Activated CD4-positive, alpha-beta T cell treated with anti-CD3 and anti-CD28 coated beads for 1 hour (primary cell): ENCODE measurements at places on chromosomes 1 and 21.

GRCh38 chr1:197683895-197684553, 91.3 kb downstream of the DENND1B start:
- DNase-seq: no peak

DNA sequence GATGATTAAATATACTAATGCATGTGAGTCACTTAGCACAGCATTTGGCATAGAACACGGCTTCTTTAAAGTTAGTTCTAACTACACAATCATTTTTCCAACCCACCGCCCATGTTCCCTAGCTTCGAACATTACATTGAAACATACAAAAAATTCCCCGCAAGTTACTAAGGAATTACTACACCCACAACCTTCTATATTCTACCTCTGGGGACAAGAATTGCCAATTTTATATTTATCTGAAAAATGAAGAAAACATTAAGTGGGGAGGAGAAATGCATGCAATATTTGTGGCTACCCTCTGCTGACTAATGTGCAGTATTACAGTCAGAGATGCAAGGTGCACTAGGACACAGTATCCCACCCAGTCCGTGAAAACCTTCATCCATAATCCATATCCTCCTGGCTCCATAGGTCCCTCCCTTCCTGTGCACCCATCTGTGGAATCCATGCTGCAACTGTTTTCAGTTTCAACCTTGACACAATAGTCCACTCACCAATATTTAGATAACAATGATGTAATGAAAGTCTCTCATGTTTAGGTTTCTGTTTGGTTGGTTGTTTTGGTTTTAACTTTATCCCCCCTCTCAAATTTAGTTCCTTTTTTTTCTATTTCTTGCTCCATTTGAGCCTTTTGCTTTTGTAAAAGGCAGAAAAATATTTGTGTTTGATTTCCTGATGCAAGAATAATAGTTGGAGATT, 31.6 kb downstream of the RGS5 start:
- DNase-seq: no peak

DNA sequence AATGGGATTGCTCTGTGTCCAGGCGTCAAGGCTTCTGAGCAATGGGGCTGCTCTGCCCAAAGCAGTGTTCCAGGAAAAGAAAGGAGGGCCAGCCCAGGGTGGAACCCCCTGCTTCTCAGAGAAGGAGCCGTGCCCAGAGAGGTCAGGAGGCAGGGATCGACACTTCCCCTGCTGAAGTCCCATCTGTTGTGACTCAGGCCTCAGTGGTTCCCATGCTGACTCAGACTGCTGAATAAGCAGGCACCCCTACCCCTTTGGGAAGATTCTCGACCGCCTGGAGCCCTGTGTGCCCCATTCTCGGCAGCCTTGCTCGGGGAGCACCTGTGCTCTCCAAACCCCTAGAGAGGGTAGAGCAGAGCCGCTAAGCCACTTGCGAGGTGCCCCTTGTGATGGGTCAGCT, 23.9 kb downstream of the PKP1 start:
- DNase-seq: no peak

- no peak for DNase-seq
These were observed 101.7 kb upstream of the HAO2 start for GRCh38 chr1:119266858-119267257.

DNA sequence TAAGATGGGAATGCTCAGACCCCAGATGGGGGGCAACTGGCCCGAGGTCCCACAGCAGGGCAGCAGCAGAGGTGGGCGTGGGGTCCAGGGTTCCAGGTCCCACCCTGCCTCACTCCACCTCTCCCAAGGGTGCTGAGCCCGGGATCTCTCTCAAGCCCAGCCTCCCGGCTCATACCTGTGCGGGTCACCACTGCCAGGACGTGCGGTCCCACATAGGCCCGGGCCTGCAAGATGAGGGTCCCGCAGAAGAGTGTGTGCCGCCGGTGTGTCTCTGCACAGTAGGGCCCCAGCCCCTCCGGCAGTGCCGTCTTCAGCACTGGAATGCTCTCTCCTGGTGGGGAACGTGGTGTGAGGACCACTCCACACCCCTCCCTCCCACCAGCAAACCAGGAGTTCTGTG, 14.9 kb downstream of the ATP13A2 start:
- DNase-seq: no peak

- no peak for DNase-seq
These were observed 2.0 kb downstream of the SERINC2 start for GRCh38 chr1:31414980-31415370.

- no peak for DNase-seq
These were observed 68.6 kb upstream of the SPATA6 start for GRCh38 chr1:48540587-48540986.

DNA sequence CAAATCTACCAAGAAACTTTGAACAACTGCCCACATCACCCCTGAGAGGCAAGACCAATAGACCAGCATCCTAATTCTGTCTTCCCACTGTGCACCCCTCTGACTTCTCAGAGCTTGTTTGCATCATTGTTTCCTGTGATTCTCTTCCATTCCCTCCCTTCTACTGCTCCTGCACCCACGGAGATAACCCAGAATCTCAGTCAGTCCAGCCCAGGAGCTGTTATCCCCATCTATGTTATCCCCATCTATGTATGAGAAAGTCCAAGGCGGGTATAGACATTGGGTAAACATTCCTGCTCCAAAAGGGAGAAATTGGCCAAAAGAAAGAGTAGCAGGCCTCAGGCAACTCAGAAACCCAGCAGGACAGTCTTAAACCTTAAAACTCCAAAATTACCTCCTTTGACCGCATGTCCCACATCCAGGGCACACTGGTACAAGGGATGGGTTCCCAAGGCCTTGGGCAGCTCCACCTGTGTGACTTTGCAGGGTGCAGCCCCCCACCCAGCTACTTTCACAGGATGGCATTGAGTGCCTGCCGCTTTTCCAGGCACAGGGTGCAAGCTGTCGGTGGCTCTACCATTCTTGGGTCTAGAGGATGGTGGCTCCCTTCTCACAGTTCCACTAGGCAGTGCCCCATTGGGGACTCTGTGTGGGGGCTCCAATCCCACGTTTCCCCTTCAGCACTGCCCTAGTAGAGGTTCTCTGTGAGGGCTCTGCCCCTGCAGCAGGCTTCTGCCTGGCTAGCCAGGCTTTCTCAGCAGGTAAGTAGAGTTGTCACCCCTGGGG, 414.8 kb downstream of the NPHP4 start:
- no peak for DNase-seq

DNA sequence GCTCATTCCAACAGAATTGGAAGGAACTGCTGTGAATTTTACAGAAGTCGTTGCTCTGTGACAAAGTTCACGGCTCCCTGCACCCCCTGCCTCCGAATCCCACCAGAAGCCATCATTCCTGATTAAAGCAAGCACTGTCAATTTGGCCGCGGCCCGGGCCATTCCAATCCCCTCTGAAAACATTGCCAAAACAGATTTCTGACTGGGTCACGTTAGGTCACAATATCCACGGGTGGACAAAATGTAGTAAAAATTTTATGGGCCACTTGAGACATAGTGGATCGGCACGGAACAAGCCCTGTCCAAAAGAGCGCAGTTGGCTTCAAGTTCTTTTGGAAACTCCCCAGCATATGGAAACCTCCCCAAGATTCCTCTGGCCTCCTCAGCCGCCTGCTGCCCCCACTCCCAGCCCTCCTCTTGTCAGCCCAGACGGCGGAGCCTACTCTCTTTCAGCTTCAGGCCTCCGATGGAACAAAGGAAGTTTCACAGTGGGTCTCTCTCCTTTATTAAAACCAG, 67.2 kb upstream of the IFNAR2 start:
- DNase-seq: no peak

DNA sequence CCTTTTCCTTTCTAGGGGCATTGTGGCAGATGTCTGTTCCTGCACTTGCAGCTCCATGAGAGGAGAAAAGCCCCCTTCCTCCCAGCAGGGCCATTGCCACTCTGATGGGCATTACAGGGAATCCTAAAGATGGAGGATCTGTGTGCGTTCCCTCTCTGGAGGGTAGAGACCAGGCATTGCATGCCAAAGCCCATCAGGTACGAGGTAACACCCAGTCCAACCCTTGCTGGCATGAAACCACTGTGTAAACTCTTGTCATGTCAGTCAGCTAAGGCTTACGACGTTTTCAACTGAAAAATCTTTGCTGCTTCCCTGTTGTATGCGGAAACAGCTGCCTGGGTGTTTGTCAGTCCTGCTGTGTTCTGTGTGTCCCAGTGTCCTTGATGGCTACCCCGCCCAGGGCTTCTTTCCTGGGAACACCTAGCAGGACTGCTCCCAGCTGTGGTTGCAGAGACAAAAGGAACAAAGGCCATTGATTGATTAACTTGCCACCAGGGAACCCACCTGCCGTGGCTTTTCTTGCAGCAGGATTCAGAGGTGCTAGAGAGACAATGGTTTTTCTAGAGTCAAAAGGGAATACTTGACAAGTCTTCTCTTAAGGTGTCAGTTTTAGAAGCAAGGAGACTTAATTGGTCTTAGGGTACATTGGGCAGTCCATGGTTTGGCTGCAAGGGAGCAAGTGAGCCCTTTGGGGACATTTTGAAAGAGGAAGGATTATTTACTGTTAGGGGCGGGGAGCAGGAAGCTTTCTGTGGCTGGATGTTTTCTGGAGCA, 24.6 kb downstream of the B3GALT5 start:
- no peak for DNase-seq

DNA sequence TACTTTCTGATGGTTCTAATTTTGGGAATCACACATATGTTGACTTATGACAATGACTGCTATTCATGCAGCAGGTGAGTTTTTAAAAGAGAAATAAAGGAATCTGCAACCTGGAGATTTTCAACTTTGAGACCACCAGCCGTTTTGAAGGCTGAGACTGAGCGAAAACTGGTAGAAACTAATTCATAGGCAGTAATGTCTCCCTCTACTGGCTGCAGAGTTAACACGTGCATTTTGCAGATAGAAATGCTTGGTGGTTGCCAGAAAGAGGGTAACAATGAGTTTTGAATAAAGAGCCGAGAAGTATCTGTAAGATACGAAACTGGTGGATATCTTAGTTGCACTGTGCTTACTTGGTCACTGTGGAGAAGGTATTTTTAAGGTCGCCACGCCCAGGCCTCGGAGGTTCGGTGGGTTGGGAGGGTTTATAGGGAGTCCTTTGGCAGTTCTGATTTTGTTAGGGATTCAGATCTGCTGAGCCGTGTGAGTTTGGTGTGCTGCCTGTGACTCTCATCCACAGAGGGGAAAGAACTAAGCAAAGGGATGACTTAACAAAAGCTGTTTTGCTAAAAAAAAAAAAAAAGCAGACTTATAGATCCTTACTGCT, 83.0 kb downstream of the RYR2 start:
- DNase-seq: no peak

DNA sequence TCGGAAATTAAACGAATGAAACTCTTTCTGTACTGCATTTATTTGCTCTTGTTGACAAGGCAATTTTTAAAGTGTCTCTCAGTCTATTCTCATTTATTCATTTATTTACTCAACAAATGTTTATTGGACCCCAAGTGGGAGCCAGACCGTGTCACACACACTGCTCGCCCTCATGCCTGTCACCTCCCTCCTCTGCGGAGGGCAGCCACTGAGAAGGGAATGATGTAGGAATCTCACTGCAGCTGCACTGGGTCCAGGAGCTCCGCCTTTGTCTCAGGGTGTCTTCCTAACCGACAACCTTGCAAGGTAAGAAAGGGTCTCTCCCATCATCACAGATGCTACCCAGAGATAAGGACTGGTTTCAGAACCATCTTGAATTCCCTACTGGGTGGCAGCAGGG, 14.1 kb upstream of the KLHDC7A start:
- no peak for DNase-seq

DNA sequence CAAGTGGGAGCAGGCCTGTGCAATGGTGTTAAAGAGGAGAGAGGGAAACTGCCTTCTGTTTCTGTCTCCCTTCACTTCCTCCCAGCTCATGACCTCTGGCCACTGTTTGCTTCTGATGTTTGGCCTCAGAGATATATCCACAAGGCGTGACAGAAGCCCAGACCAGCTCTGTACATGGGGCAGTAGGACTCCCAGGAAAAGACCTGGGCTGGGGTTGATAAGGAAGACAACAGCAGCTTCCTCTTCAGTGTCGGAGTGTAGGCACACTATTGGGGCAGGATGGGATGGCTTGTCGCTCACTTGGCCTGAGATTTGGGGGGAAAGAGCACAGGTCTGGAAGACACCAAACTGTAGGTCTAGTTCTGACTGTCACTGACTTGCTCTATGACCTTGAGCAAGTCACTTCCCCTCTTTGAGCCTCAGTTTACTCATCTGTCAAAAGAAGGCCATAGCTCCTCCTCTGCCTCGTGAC, 67.8 kb upstream of the KLHDC7A start:
- DNase-seq: no peak

- no peak for DNase-seq
These were observed 73.9 kb downstream of the OBSCN start for GRCh38 chr1:228281631-228282328.

- DNase-seq: no peak
These were observed 55.2 kb downstream of the NENF start for GRCh38 chr1:212487774-212488435.

- no peak for DNase-seq
These were observed 10.7 kb upstream of the ELF3 start for GRCh38 chr1:201999625-202000238.

GRCh38 chr1:36778740-36779139, 255.6 kb downstream of the GRIK3 start:
- DNase-seq: no peak

DNA sequence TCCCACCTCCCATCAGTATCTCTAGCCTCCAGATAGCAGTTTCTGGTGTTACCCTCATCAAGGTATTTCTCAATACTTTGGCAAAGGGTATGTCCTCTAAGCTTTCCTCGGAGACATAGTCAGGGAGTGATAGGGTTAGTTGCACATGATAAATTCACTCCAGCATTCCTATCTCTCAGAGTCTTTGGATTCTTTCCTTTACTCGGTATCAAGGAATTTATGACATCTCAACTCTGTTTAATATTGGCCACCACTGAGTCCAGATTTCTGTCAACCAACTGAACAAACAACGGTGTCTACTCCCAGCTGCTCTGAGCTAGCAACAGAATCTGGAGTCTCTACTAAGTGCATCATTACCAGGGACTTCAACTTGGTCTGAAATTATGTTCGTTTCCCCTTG, 233.4 kb downstream of the TM2D1 start:
- DNase-seq: no peak

DNA sequence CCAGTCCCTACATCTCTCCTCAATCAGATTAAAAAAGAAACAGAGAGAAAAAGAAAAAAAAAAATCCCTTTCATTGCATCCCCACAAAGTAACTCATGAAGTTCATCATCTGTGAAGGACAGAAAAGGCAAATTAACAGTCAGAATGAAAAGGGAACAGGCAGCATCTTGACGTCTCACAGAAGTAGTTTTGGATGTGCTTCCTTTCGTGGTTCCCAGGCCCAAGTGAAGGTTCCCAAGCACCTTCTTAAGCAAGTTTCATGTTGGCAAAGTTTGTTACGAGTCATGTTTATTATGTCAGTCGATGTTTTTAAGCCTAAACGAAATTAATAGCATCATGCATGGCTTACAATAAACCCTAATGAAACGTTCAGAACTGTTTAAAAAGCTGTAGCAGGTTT, 475.2 kb downstream of the SETD4 start:
- no peak for DNase-seq

- no peak for DNase-seq
These were observed 55.0 kb downstream of the KCNJ15 start for GRCh38 chr21:38311765-38312164.

GRCh38 chr1:88888750-88889149, 2.6 kb downstream of the GTF2B start:
- DNase-seq: no peak

- no peak for DNase-seq
These were observed 252.2 kb upstream of the ADAMTS5 start for GRCh38 chr21:27219068-27219467.
